ENCODE measurements at places on chromosomes 6 and 20.
A peak's percentile ranks its signal among the peaks of the same experiment; 100 is the strongest.

GRCh38 chr20:7151676-7152470 is 384.4 kb downstream of the BMP2 start:
- DNase-seq, result no peak

GRCh38 chr6:474453-475185 is 83.1 kb downstream of the IRF4 start:
- peak; percentile 78 for DNase-seq

DNA sequence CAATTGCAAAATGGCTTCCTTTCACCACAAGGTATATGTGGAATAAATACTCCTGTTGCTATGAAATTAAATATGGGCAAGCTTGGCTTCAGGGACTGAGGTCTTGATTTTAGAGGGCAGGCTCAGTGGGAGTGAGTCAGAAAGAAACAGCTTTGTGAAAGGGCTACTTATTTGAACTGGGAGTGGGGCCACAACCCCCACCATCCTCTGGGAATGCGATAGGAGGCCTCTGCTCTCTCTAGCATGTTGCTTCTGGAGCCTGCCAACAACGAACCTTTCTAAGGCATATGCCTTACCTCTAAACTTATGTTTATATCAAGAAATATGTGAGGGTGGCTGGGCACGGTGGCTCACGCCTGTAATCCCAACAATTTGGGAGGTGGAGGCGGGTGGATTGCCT is 149.7 kb downstream of the LRRC1 start:
- DNase-seq, result no peak

- DNase-seq, result no peak
Observed at GRCh38 chr6:28343898-28344677, 5.7 kb upstream of the ZKSCAN3 start.

- no peak for DNase-seq
Observed at GRCh38 chr6:52731719-52732118, 31.6 kb downstream of the GSTA2 start.

- DNase-seq, result no peak
Observed at GRCh38 chr6:26027491-26028211, 59.6 kb upstream of the HFE start.

GRCh38 chr20:58824843-58825242 is 25.9 kb downstream of the GNAS-AS1 start:
- DNase-seq, result no peak

DNA sequence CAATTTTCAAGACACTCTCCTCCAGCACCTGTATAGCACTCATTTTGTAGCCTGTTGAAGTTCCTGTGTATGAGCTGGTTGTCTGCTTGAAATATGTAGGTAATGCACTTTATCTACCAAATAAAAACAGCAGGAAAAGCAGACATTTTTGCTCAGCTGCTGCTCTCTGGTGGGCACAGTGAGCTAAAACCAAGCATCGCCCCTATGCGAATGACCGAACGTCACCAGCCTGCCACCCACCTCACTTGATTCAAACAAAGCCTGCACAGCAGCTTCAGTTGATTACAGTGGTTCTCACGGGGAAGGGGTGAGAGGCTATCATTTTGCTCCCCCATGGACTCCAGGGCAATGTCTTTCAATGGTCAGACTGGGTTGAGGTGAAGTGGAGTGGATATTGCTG is 185.7 kb downstream of the SASH1 start:
- DNase-seq, result no peak

- no peak for DNase-seq
Observed at GRCh38 chr20:17936286-17936760, 32.3 kb downstream of the SNX5 start.

- no peak for DNase-seq
Observed at GRCh38 chr20:54576518-54576917, 101.1 kb downstream of the DOK5 start.

DNA sequence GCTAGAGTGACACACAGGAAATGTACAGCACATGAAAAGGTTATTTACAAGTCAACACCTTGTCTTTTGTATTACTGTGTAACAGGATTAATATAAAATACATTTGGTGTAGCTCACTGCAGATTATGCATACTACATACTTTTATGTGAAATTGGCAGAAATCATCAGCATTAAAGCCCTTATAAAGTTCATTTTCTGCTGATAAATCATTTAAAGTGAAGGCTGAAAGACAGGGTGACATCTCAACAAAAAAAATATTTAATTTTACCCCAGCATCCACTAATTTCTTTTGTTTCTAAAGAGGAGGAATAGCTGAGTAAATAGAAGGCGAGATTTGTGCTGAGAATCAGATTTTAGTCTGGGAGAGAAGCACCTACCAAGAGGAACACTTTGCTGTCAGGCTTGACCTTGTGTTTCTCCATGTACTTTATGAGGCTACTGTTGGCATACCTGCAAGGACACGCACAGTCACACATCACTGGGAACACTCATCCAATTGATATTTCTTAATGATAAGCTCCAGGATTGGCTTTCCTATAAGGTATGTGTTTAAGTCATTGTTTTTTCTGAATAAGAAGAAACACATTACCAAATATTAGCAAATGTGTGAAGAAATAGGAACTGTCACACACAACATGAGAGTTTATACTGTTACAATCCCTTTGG is 146.6 kb upstream of the SLC22A16 start:
- DNase-seq, result no peak

GRCh38 chr20:41177636-41178035 is 40.3 kb downstream of the PLCG1 start:
- DNase-seq, result no peak

GRCh38 chr20:22752324-22752723 is 168.0 kb upstream of the FOXA2 start:
- no peak for DNase-seq

All from stimulated activated CD4-positive, alpha-beta T cell treated with anti-CD3 and anti-CD28 coated beads, Interleukin-4, amount 100 ng/mL, for 4 hours (primary cell).